ENCODE measurements at places on chromosomes 12 and 14.

GRCh38 chr14:91127401-91127801 lies 13.5 kb downstream of the DGLUCY start:
- DNase-seq: no peak

- DNase-seq: no peak
Measured at GRCh38 chr12:104457746-104458693, 1.3 kb downstream of the CHST11 start.

DNA sequence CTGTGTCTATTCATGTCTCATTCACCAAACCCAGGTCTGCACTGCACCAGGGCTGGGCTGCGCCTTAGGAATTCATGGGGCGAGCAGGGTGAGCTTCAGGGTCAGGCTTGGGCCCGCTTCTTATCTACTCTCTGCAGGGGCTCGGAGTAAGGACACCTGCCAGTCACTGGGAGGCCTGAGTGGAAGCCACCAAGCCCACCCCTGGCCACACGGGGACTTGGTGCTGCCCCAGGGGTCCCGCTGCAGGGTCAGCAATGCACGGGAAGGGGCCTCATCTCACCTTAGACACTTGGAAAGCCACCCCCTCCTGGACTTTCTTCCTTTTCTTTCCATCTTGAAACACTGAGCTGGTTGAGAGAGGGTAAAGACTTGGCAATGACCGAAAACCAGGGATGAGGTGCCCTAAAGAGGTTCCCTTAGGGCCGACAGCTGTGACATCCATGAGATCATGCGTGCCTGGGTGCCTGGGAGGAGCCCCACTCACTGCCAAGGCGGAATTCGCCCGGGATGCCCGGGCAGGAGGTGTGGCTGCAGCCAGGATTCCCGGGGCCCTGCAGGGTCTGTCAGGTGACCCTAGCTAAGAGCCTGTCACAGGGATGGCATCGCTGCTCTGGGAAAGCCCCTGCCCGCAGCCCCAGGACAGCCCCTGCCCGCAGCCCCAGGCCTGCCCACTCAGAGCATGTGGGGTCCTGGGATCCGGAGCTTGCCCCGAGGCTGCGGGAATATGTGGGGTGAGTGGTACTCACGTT lies 45.5 kb upstream of the EML1 start:
- no peak for DNase-seq

DNA sequence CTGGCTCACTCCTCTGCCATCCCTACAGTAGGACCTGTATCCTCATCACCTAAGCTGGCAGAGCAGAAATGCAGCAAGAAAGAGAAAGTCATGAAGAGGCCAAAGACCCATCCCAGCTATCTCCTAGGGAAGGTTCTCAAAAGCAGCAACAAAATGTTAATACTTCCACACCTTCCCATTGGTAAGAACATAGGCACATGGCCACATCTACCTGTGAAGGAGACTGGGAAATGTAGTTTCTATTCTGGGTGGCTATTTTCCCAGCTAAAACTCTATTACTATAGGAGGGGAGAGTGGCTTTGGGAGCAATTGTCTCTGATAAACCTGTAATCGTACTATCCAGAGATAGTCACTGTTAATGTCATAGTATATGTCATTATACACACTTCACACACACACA lies 13.7 kb upstream of the EIF2B2 start:
- DNase-seq: no peak

DNA sequence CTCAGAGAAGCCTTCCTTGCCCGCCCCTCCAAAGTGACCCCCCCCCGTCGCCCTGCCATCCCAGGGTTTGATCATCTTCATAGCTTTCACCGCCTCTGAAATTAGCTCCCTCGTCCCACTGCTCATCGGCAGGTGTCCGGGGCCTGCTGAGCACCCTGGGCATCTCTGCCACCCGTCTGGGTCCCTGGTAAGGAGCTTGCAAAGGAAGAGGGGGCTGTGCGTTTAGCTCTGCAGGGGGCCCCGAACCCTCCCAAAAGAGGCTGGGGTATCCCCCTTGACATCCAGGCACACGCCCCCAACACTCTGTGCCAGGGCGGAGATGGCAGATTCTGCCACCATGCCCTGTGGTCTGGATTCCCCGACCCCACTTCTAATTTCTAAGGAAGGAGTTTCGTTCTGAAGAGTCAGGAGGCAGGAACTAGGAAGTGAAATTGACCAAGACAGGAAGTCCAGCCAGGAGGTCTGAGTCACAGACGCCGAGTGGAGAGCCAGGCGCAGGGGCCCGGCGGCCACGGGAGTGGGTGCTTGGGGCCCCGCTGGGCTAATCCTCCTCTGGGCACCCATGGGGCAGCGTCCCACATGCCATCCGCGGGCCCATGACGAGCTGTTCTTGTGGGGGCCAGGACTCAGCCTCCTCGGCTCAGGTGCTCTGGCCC lies 95.7 kb downstream of the RFLNA start:
- no peak for DNase-seq

DNA sequence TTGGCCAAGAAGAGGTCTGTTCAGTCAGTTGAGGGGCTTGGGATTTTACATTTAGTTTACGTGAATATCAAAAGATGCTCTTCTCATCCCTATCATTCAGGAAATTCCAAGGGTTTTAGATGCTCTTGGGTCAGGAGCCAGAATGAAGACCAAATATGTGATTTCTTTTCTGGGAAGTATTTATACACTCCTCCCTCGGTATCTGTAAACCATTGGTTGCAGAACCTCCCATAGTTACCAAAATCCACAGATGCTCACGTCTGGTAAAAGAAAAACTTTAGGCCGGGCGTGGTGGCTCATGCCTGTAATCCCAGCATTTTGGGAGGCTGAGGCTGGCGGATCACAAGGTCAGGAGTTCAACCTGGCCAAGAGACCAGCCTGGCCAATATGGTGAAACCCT lies 75.9 kb downstream of the TNFAIP2 start:
- DNase-seq: no peak

DNA sequence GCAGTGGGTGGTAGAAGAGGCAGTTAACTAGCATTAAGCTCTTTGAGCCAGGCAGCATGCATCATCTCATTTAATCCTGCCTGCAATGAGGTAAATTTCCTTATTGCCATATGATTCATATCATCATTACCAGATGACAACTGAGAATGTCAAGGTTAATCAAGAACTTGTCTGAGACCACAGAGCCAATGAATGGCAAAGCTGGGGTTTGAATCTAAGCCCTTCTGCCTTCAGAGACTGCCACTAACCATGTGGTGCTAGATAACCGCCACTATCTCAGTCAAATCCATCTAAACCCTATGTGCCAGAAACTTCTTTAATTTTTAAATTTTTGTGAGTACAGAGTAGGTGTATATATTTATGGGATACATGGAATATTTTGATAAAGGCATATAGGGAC lies 77.8 kb upstream of the GRIP1 start:
- no peak for DNase-seq

DNA sequence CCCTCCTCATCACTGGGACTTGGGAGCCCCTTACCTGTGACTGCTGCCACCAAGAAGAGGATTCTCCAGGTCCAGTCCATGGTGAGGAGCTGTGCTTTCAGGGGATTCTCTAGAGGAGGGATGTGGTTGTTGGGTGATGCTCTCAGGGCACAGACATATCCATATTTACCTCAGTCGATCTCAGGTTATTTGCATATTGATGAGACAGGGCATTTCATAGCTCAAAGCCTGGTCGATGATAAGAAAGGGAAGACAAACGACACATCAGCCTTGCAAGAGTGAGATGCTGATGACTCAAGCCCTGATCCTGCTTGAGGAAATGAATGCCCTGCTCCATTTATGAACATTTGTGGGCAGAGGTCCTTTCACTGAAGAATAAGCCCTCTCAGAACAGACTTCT lies 981.0 kb downstream of the TMEM121 start:
- no peak for DNase-seq

DNA sequence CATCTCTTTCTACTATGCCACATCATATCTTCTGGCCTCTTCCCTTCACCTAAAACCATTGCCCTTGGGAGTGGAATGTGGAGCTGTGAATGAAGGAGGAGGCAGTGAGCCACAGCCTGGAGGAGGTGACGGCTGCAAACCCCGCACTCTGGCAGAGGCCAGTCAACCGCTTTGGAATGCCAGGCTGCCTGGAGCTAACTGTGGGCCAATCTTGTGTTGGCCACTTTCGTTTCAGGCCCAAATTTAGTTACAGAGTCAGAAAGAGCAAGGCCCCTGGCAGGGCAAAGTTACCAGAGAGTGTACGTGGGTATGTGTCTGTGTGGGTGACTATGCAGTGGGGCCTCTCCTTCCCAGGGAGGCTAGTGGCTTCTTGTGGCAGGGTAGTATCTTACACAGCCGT lies 40.1 kb downstream of the CACNA1C start:
- DNase-seq: no peak

DNA sequence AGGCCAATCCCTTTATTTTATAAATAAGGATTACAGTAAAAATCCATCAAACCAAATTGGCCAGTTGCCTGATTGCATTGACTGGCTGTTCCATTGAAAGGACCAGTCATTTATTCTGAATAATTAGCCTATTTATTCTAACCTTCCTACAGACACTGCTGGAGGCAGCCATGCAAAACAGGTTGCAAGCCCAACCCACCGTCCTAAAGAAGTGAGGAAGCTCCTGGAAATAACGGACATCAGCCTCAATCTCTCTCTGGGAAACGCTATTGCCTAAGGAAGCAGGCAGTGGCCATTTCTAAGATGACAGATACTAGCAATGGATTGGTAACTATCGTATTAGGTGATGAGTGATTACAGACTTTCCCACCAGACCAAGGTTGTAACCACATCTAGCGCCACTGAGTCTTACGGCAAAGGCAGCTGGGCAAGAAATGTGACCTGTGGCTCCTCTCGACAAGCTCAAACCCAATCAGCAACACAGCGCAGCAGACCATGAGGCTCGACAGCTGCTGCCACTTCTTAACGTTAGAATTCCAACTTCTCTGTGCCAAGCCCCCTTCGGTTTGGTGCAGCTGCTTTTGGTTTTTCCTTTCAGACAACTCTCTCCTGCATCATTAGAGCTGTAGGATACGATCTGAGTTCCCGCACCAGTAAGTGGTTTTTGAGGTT lies 134.2 kb downstream of the KCNK10 start:
- DNase-seq: no peak

DNA sequence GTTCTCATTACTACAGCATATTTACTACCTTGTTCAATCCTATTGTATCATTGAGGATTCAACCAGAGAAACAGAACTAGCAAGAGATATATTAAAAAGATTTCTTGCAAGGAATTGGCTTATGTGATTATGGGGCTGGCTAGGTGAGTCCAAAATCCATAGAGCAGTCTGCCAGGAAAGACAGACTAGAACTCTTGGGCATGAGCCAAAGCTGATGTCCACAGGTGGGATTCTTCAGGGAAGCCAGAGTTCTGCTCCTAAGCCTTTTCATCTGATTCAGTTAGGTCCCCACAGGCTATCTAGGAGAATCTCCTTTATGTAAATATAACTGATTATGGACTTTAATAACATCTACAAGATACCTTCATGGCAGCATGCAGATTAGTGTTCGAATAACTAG lies 26.0 kb downstream of the PELI2 start:
- no peak for DNase-seq

DNA sequence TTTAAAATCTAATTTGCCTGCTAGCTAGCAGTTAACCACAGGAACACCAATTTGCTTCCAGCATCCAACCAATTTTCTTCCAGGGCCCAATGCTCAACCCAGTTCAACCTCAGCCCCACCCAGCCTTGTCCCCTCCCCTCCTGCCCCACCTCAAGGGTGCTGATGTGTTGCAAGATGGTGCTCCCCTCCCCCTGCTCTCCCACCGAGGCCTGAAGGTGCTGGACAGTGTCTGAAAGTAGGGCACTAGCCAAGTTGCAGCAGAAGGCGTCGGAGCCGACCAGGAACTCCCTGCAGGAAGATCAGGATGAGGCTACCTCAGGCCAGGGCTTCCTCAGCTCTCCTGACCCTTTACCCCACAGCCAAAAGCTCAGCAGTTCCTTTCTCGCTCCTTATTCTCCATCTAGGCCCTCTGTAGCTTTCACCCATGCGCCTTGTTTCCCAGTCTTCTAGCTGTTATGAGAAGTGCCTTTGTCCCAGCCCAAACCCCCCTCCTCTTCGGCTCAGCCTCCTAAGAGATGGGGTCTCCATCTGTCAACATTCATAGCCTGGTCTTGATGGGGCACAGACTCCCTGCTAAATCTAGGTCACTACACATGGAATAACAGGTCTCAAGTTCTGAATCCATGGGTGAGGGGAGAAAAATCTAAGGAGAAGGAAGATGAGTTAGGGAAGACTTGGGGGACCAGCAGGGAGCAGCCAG lies 3.6 kb downstream of the STAT6 start:
- DNase-seq: no peak

GRCh38 chr12:63400718-63401117 lies 249.7 kb upstream of the AVPR1A start:
- DNase-seq: no peak

- no peak for DNase-seq
Measured at GRCh38 chr12:464484-465267, 4.9 kb downstream of the B4GALNT3 start.

DNA sequence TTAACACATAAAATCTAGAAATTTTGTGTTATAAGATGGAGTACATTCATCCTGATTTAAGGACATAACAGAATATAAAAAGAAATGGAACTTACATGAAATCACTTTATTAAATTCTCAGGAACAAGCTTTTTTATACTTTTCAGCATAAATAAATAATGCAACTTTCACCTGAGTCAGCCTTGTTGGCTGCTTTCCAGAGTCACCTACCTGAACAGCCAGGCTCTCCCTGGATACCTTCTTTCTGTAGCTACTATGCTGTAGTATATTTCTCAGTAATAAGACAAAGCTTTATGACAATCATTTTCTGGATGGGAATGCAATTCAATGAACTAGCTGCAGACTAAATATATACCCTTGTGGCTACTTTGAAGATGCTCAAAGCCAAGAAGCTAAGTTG lies 111.9 kb downstream of the NTS start:
- DNase-seq: no peak

GRCh38 chr12:75289753-75290152 lies 40.4 kb downstream of the CAPS2 start:
- DNase-seq: no peak

- DNase-seq: no peak
Measured at GRCh38 chr12:107900588-107900987, 126.1 kb downstream of the ASCL4 start.
